Central memory CD4-positive, alpha-beta T cell (primary cell): ENCODE measurements at places on chromosomes 3 and 15.

DNA sequence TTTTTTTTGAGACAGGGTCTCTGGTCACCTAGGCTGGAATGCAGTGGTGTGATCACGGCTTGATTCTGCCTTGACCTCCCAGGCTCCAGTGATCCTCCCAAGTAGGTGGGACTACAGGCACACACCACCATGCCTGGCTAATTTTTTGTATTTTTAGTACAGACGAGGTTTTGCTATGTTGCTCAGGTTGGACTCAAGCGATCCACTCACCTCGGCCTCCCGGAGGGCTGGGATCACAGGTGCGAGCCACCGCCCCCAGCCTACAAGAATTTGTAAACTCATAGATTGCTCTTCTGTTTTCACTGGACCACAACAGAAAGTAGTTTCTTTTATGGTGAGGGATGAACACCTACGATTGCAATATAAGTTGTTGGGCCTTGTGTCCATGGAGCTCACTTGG is 7.4 kb downstream of the IGF1R start:
- DNase-seq: no peak

DNA sequence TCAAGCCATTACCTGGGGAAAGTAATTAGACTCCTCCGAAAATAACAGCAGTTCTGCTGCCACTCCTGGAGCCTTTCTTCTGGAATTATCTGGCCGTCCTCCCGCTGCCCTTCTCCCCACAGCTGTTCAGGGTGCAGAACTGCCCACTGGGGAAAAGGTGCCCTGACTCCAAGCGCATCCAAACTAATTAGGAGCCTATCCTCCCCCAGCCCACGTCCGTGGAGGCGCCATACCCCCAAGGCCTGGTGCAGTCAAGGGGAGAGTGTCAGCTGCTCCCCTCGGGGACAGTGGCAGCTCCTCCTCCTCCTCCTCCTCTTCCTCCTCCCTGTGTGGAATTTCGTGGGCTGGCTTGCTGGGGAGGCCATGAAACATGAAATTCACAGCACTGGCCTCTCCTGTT is 177.2 kb downstream of the XXYLT1 start:
- DNase-seq: no peak

GRCh38 chr3:134427400-134428111 is 53.3 kb upstream of the AMOTL2 start:
- DNase-seq: no peak

DNA sequence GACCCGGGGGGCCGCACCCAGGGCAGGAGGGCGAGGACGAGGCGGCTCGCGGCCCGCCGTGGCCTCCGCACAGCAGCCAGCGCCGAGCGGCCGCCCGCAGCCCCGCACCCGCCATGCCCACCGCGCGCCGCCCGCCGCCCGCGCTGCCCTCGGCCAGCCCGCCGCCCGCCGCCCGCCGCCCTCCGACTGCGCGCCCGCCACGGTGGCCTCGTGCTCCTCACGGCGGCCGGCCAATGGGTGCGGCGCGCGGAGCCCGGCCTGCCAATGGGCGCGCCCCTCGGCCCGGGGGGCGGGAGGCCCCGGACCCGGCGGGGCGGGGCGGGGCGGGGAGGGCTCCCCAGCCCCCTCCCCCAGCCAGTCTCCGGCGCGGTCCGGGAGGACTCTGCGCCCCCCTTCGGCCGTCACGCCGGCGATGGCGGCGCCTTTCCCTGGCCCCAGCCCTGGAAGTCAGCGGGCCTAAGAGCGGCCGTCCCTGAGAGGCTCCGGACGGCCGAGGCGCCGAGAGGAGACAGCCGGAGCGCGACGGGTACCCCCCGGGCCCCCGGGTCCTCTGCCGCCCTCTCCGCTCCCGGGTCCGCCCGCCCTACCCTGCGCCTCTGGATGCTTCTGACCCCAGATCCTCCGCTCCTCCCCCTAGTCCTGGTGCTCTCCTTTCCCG is at the start of gene NT5DC2:
Gene NT5DC2 (minus strand): TSS at position 235 of the 658 bp plus-strand sequence. CDS start 120 bp downstream, at position 115.
- DNase-seq: peak; percentile 58

GRCh38 chr3:5238545-5238944 is 51.0 kb downstream of the EDEM1 start:
- no peak for DNase-seq

GRCh38 chr3:65963787-65964677 is 74.7 kb downstream of the MAGI1 start:
- DNase-seq: no peak

DNA sequence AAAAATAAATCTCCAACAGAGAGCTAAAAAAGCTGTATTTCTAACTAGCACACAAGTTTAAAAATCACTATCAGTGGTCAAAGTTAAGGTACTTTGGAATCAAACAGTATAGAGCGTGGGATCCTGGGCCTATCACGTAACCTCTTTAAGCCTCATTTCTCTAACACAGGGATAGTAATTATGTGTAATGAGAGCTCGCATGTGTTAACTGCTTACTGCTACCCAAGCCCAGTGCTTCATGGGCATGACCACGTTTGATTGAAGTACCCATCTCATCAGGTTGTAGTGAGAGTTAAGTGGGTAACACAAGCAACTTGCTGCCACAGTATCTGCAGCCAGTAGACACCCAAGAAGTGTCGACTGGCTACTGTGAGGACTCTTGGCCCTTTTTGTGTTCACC is 28.2 kb upstream of the NOX5 start:
- DNase-seq: no peak

- no peak for DNase-seq
Observed at GRCh38 chr3:107409365-107409764, 32.1 kb downstream of the CCDC54 start.

DNA sequence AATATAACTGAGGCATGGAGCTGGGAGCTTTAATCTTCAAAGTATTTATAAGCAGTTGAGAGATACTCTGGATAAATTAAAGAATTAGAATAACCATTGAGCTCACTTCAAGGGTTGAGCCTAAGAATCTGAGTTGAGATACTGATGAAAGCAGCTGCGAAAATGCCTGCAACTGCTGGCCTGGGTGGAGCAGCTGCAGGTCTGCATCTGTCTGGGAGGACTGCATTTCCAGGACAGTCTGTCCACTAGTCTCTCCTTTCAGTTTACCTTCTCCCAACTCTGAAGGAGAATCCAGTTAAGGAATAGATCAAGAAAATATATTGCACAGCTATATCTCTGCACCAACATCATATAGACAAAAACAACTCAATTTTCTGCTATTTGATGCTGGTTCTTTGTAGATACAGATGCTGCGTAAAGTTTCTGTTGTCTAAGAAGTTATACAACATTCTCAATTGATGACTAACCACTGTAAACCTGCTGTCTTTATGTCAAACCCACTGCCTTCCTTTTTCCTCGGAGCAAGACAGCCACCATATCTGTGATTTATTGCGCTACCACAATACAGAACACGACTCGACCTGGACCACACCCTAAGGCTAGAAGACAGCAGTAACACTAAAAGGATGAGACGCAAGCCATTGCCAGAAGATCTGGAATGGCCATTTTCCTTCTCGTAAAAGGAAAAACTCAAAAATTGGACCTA is 245.1 kb downstream of the MAGI1 start:
- no peak for DNase-seq

GRCh38 chr3:50126287-50127211 is 28.6 kb upstream of the SEMA3F start:
- no peak for DNase-seq

- DNase-seq: no peak
Observed at GRCh38 chr3:11613319-11613718, 30.4 kb downstream of the VGLL4 start.

GRCh38 chr3:160232014-160232413 is 6.8 kb downstream of the C3orf80 start:
- no peak for DNase-seq
